ENCODE measurements at places on chromosomes 12 and 14. TPM values are rescaled to one million over a fixed set of nuclear protein-coding genes. Genes with fewer than 3 reads are reported as not detected.

DNA sequence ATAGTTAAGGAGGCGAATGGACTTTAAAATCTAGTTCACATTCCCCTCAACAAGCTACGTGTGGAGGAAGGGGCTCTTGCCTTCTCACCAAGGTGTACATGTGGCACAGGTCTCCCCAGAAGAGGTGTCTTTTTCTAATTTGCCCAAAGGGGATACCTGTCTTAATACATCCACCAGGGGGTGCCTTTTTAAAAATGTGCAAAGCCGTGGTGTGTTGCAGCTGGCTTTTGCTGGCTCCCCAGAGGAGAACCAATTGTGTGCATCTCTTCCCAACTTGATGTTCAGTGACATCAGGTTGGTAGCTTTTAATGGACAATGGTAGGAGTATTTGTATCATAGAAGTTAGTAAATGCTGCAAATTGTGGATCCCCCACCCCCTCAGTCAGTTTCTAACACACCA is 33.8 kb downstream of the CREBL2 start:
- peak; percentile 62 for DNase-seq

DNA sequence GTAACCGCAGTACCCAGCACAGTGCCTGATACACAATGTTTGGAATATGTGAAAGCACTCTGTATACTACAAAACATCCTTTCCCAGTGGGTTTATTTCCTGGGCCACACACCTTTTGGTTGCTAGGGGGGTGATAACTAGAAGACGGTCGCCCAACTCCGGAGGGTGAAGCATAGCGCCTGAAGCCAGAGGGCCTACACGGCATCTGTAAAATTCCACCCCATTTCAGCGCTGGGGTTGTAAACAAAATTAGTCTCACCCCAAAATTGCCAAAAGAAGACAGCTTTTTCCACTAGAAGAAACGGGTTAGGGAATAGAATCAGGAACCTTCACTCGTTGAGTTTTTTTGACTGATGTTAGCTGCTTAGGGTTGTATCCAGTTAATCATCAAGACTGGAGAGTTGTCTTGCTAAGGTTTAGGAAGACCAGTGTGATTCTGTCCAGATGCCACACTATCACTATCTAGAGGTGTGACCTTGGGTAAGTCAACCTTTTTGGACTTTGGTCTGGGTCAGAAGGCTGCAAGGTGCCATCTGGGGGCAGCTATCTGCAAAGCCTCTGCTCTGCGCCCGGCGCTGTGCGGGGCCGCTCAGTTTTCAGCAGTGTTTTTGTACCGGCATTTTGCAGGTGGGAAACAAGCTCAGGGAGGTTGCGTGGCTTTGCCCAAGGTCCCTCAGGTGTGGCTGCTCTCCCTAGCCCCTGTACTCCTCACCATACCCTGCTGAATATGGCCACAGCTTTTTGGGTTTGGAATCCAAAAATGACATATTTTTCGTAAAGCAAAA is 1.3 kb downstream of the ZNF839 start:
- DNase-seq = no peak

GRCh38 chr12:116714175-116714574 is 23.7 kb downstream of the SPRING1 start:
- DNase-seq = no peak

GRCh38 chr12:101567918-101568317 is 26.9 kb upstream of the MYBPC1 start:
- DNase-seq = no peak

Gene TEDC1
- total RNA-seq = 9.3 TPM

GRCh38 chr12:131051155-131051473 is 97.4 kb downstream of the ADGRD1 start:
- DNase-seq = no peak

- DNase-seq = no peak
These were observed 7.8 kb downstream of the CDK17 start for GRCh38 chr12:96392397-96392796.

- no peak for DNase-seq
These were observed 14.9 kb downstream of the ATP2B1 start for GRCh38 chr12:89693639-89694202.
